ENCODE measurements at places on chromosomes 4 and X.
A peak's percentile ranks its signal among the peaks of the same experiment; 100 is the strongest.

DNA sequence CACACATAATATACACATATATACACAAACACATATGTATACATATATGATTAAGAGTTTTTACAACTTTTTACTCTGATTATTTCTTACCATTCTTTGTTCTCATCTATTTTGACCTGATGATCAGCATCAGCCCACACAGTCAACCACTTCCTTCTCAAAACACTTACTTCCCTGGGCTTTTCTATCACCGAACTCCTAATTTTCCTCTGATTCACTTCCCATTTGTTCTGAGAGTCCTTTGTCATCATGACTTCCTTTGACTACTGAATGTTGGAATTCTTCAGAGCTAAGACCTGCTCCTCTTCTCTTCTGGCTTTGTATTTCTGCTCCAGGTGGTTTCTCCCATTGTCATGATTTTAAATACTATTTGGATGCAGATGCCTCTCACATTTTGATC lies 209.5 kb upstream of the AFF2 start:
- no peak for DNase-seq

DNA sequence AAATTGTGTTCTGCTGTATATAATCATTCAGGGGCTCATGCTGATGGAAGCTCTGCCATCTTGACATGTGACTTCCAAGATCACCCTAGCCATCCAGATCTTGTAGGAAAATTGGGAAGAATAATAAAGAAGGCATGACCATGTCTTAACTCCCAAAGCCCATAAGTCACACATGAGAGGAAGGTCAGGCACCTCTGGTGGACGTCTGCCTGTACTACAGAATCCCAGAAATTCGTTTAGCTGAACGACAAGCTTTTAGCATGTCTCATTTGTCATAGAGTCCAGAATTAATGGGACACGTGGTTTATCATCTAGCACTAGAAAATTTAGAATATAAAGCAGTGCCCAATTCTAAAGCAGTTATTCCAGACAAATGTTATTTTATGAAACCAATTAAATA lies 212.7 kb downstream of the CENPC start:
- DNase-seq, result no peak

GRCh38 chr4:158605393-158605792 lies 66.3 kb downstream of the C4orf46 start:
- no peak for DNase-seq

GRCh38 chr4:181949704-181950312 lies 293.4 kb upstream of the TENM3 start:
- DNase-seq, result no peak

DNA sequence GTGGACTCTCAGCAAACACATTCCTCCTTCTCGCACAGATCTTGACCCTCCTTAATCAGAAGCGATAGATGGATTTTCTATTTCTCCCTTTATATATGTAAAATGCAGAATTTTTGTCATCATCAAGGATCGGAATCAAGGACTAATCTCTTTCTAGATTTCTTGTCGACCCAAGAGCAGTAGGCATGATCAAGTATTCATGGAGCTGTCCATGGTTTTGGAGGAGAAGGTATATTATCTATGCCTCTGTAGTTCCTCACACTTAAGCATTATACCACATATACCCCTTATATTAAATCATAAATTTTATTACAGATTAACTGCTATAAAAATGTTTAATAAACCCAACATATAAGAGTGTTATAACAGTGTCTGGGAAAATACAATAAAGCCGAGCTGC lies 886.8 kb downstream of the NLGN4X start:
- no peak for DNase-seq

DNA sequence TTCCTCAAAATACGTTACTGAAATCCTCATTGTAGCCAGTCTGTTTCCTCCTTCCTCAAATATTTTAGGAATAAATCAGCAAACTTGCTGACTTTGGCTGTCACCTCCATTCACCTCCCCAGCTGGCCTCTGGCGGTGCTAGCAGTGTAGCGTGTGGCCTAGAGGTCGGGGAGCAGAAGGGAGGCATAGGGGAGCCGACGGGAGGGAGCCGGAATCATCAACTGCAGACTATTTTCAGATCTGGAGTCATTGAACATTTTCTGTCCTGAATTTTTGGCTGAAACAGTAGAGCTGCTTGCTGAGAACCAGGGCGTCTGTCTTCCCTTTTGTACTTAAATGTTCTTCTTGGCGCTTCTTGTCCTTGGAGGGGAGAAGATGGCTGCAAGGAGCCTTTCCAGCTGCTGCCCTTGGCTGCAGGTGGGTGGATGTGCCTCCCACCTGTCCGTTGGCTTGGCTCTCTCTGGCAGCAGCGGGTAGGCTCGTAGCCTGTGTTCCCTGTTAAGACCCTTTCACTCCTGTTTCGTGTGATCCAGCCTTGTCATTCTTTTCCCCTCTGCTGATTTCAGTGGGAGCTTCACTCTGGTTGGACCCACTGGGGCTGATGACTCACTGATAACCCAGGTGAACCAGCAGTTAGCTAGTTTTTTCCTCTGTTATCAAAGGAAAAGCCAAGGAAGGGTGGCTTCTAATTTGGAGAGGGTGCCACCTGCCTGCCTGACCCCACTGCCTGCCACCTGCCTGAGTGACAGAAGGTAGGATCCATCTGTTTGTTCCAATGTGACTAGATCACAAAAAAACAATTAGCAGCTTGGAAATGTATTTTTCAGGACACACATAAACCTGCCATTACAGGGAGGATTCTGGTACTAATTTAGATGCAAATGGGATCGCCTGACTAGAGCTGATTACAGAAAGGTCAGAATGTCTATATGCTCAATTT lies 135.9 kb downstream of the GATB start:
- no peak for DNase-seq

DNA sequence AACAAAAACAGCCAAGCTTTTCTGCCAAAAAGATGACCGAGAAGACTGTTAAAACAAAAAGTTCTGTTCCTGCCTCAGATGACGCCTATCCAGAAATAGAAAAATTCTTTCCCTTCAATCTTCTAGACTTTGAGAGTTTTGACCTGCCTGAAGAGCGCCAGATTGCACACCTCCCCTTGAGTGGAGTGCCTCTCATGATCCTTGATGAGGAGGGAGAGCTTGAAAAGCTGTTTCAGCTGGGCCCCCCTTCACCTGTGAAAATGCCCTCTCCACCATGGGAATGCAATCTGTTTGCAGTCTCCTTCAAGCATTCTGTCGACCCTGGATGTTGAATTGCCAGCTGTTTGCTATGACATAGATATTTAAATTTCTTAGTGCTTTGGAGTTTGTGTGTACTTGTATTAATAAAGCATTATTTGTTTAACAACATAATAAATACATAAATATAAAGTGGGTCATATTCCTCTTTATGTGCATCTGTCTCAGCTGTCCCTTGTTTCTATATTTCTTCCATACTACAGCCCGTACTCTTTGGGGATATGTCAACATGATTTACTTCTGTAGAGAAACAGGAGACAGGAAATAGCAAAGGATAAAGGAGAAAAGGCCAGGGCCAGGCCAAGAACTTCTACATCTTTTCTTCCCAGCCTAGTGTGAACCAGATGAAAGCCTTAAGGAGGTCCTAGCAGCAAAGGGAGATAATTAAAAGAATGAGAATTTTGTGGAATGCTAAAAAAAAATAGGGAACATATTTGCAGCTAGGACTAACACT lies 667 bp downstream of the PTTG2 start:
- no peak for DNase-seq

- DNase-seq, result no peak
Observed at GRCh38 chrX:111881715-111882114, 5.7 kb downstream of the TRPC5OS start.

- no peak for DNase-seq
Observed at GRCh38 chrX:133444196-133444595, 28.9 kb upstream of the GPC4 start.

GRCh38 chr4:186150926-186151325 lies 40.4 kb upstream of the CYP4V2 start:
- DNase-seq, result no peak

DNA sequence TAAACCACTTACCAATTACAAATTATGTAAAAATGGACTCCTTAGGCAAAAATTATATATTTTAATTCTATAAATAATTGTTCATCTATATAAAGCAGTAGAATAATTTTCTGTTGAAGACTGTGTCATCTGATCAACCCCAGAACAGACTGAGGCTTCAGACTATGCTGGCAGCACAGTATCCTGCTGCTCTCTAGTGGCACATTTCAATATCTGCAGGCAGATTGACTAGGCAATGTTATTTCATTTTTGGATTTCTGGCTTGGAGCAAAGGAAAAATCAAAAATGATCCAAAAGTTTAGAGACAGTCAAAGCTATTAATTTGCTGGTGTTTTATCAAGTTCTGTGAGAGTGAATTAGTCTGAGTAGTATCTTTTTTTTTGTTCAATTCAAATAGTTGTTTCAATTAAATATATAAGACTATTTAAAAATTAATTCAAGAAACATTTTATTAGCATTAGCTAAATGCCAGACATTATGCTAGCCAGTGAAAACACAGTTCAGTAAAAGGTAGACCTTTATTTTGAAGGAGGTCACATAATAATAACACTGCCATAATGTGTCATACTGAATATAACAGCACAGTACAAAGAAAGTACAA lies 21.3 kb upstream of the SULT1E1 start:
- DNase-seq, result peak; percentile 6

GRCh38 chr4:22850055-22850454 lies 157.3 kb downstream of the GBA3 start:
- no peak for DNase-seq

DNA sequence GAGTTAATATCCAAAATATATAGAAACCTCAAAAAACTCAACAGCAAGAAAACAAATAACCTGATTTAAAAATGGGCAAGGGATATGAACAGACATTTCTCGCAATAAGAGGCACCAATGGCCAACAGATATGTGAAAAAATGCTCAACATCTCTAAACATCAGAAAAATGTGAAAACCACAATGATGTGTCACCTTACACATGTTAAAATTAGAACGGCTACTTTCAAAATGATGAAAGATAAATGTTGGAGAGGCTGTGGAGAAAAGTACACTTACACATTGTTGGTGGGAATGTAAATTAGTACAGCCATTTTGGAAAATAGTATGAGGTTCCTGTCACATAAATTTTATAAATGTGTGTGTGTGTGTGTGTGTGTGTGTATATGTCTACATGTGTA lies 731.3 kb downstream of the DMD start:
- no peak for DNase-seq

- no peak for DNase-seq
Observed at GRCh38 chr4:100169491-100170485, 20.5 kb downstream of the DDIT4L start.

- no peak for DNase-seq
Observed at GRCh38 chrX:134891652-134892051, 99.1 kb upstream of the SMIM10 start.

DNA sequence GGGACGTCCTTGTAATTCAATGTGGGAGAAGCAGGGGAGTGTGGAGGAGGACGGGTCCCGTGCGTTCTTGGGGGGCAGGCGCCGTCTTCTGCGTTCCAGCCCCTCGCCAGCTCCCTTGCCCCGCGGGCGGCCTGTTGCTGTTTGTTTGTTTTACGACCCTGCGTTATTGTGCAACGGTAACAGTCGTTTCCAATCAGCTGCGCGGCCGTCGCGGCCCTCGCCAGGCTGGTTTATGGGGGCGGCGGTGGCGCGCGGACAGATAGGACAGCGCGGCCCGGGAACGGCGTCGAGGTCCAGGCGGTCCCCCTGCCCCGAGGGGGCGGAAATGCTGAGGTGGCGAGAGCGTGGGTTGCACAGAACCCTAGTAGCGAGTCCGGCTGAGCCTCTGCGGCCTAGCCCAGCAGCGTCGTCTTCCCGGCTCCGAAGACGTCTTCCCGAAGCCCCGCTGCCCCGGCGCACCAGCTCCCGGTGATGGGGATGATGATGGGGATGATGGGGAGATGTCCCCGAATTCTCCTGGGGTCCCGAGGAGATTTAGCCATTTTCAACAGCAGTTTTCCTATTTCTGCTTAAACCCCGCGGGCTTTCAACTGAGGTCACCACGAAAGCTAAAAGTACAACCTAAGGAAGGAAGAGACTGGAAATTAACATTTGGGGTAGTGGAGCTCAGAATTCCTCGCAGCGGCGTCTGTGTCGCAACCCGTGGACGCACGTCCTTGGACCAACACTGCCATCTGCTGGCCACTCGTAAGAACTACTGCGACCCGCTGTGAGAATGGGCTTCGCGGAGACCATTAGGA lies 4.8 kb downstream of the PDGFRA start:
- DNase-seq, result peak; percentile 79

DNA sequence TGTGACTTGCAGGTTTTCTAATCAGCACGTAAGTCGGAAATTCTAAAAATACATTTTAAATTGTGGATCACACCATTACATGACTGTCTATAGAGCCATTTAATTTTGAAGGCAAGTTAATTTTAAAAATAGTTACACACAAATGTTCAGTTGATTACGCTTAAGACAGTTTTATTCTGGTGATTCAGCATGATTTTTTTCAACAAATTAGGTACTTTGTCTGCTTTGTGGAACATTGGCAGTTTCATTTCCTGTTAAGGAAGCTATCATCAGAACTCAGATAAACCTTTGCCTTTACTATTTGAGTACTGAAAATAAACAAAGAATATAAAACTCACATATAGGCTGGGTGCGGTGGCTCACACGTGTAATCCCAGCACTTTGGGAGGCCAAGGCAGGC lies 19.5 kb downstream of the SAT1 start:
- DNase-seq, result no peak

DNA sequence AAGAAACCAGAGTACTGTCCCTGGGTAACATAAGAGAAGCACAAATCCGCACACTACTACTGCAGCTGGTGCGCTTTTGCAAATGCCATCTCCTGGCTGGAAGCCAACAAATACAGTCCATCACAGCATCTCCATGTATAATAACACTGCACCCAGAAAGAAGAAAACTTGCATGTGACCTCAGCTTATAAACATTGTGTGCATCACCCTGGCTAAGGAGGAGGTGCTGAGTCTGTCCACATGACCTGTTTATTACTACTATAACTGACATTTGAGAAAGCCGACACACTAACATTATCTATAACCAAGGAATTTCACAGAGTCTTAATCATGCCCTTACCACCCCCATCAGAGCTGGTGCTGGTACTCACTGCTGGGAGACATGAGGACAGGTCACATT lies 516.8 kb downstream of the CFAP47 start:
- DNase-seq, result no peak

GRCh38 chrX:134181275-134181660 lies 55.7 kb upstream of the CCDC160 start:
- no peak for DNase-seq

- DNase-seq, result peak; percentile 43
Observed at GRCh38 chr4:90127706-90128345, 632 bp downstream of the CCSER1 start.

DNA sequence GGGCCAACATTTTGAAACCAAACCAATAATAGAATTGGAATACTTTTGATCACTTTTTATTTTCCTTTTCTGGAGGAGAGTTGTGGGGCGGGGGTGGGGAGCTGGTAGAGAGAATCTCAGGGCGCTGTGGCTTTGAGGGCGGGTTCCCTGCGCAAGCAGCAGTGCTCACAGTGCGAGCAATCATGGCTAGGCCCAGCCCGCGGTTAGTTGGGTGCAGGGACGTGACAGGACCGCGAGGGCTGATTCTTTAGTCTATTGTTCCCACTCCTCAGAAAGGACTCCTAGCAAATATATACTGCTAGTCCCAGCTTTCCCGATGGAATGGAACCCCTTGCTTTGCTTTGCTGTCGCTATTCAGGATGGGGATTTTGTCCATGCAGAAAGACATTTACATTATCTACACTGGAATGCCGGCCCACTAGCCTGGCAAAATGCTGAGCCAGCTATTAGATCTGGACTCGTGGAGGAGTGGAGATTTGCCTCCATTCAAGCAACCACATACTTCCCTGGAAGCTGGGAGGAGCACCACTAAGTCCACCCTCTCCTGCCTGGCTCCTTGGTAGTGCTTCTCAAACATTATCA lies 23.9 kb upstream of the APLN start:
- no peak for DNase-seq

- DNase-seq, result no peak
Observed at GRCh38 chrX:136192135-136192534, 44.8 kb downstream of the FHL1 start.

GRCh38 chrX:74225111-74225510 lies 78.9 kb upstream of the ZCCHC13 start:
- DNase-seq, result no peak

All from neuronal stem cell (in vitro differentiated cells).